Activated CD8-positive, alpha-beta memory T cell treated with anti-CD3 and anti-CD28 coated beads for 1 hour (primary cell): ENCODE measurements at places on chromosomes 3 and 15.

DNA sequence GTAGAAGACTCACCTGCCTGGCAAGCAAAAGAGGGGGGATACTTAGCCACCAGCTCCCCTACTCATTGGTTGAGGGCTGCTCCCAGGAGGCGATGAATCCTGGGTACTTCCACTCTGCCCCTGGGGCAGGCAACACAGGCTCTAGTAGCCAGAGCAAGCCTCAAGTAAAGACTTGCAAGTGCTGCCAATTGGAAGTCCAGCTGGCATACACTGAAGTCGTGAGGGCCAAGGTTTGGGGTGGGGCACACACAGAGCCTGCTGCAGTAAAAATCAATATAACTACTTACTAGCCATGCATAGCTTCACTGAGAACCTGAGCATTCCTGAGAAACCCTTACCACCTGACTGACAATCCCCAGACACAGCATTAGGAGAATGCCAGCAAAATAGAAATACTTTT is 123.0 kb upstream of the EIF1B start:
- DNase-seq: no peak

- DNase-seq: no peak
These were observed 25.8 kb downstream of the DYNC1LI1 start for GRCh38 chr3:32544894-32545293.

GRCh38 chr3:11775493-11775892 is 71.2 kb downstream of the TAMM41 start:
- DNase-seq: no peak

DNA sequence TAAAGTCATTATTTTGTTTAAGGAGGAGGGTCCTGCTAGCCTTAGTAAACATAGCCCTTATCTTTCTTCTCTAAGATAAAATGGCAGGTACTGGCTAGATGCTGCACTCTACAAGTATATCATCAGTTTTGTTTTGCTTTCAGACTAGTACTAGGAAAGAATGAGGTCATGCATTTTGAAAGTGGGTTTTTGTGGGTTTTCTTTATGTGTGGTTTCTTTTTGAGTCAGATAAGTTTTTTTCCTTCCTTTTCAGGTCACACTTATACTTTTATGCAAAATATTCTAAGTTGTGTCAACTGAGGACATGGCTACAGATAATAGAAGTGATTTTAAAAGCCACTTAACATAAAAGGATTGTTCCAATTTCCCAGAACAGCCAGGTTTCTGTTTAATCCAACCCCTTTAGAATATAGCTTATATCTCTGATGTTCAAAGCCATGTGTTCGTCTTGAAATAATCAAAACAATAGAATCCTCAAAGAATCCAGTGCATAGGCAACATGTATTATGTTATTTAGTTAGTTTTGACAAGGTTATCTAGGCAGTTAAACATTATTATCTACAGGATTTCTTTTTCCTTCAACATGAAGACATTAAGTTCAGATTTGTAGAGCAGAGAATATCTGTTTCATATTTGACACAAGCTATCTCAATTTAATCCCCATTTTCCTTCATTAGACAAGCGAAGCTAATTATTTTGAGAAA is 406.2 kb downstream of the RBMS3 start:
- DNase-seq: no peak

- no peak for DNase-seq
These were observed 5.6 kb downstream of the SLC25A38 start for GRCh38 chr3:39388741-39389248.

DNA sequence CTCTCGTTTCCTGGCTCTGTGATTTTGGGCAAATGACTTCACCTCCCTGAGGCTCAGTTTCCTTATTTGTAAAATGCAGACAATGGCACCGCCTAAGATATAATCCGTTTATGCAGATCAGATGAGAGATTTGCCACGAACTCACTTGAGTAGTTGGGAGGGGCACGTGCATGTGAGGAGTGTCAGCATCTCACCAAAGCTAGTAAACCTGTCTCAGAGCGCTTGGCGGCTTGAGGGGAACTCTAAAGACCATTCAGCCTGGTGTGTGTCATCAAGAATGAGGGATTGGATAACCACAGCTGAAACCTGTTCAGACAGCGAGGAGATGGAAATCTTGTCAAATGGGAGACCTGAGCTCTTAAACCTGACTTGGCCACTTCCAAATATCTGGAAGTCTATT is 48.7 kb downstream of the BDH1 start:
- no peak for DNase-seq

DNA sequence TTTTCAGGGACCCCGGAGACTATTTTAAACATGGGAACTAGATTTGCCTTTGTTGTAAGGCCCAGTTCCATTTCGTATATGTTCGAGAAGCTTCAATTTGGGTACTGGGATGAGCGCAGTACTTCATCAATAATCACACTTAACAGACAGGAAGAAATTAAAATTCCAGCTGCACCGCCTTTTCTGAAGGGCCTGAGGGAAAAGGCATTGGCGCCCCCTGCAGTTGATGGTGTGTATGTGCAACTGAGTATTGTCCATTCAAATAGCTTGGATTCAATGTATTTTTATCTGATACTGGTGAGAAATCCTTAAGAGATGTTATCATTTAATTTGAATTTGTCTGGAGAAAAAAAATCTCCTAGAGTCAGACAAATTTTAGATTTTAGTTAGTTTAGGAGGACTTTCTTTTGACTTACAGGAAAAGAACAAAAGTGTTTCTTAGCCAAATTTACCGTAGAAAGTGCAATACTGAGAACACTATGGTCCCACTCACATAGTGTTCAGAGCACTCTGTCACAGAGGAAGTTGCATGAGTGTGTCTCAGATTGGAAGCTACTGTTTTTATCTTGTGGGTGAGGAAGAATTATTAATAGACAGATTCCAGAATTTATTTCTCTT is 5.4 kb upstream of the ALDH1A2 start:
- no peak for DNase-seq

DNA sequence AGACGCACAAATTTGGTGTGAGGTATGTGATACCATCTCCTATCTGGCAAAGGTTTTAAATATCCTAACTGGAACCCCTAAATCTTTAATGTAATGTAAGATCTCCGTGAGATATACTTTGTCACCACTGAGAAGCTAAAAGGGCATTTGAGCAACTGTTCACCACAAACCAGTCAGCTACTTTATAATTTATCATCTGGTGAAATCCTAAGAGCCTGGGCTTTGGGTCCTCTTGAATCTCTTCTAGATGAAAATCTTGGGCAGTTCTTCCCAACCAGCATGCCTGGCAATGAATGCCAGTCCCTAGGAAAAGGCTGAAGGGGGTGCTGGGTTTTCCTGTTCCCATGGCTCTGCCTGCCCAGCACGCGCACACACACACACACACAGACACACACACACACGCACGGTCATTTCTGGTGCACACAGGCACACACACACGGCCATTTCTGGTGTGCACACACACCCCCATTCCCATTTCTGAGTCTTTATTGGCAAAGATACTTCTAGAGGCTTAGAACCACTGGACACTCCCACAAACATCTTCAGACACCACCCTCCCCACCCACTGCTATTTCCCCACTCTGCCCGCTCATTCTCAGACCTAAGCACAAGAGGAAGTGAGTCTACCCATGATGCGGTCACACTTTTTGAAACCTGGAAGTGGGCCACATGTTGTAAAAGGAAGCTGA is 72.6 kb downstream of the MYO1E start:
- peak; percentile 25 for DNase-seq

DNA sequence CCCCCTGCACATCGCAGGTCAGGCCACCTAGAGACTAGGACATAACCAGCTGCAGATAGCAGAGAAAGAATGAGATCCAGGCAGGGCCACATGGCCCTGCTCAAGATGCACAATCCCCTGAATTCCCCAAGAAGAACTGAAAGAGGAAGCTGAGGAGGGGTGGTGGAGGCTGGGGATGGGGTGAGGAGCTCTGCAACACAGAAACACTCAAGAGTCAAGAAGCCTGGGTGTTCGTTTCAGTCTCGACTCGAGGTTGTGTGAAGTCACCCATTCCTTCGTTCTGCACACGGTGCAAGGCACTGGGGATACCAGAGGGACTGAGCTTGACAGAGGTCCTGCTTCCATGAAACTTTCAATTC is 62.0 kb downstream of the TLE3 start:
- DNase-seq: no peak

DNA sequence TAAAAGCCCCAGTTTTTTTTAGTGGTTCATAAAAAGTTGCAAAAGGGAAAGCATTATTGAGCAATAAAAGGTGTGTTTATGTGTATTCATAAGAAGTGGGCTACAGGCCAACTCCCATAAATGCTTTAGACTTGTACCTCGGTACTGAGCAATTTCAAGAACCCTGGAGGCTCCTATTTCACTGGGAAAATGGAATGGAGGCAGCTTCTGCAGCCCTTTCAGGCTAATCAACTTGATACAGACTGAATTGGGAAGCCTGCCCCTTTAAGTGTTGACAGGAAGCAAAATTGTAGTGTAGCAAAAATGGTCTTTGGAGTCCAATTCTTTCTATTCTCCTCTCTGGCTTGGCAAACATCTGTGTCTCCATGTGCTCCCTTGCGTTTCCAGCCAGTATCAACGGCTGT is 118.8 kb downstream of the ECT2 start:
- no peak for DNase-seq

GRCh38 chr3:126389112-126389793 is 5.5 kb upstream of the CFAP100 start:
- DNase-seq: no peak

GRCh38 chr3:3636815-3637214 is 162.4 kb upstream of the LRRN1 start:
- no peak for DNase-seq

GRCh38 chr15:84991014-84991712 is 9.5 kb downstream of the PDE8A start:
- DNase-seq: no peak

GRCh38 chr3:154898443-154898842 is 181.7 kb upstream of the MME start:
- DNase-seq: no peak

GRCh38 chr3:196246612-196247308 is 30.4 kb downstream of the SLC51A start:
- DNase-seq: no peak

GRCh38 chr3:174046311-174046710 is 648.8 kb downstream of the NLGN1 start:
- no peak for DNase-seq

DNA sequence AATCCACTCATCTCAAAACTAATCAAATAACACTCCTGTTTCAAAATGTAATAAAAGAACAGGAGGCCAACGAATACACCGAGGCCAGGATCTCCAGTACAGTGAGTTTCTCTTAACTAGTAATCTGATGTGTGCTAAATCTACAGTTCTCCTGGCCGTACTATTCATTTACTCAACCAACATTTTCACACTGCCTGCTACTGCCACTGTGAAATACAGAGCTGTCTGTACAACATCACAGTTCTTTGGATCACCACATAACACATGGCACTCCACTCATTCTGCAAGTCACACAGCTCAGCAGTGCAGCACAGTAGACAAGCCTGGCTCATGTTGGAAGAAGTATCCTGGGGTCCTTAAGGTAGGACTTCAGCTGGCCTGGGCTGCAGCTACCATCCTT is 21.9 kb downstream of the RIOX2 start:
- DNase-seq: no peak

DNA sequence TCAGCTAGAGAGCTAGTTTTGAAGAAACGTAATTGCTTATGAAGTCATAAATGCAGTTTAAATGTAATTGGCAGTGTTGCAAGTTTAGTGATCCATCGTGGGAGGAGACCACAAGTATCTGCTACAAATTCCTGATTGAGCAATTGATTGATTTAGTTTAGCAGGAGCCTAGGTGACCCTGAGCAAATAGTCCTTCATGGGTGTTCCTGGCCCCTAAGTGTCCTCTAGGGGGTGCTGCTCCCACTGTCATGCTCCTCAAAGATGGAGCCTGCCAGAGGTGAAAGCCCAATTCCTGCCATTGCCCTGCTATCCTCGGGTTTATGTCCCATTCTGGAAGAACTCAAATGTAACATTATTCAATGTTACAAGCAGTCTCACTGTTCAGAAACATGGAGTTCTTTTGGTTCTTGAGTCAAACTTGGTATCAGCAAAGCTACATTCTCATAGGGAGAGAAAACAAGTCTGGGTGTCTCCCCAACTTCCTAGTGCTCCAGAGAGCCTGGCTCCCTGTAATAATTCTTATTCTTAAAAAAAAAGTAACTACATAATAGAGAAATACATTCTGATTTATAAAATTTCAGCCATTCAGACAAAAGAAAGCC is 29.8 kb upstream of the SENP5 start:
- peak; percentile 41 for DNase-seq

- DNase-seq: no peak
These were observed 60.5 kb downstream of the IGF2BP2 start for GRCh38 chr3:185764163-185764979.

- no peak for DNase-seq
These were observed 966.9 kb upstream of the NR2F2 start for GRCh38 chr15:95363646-95364045.

DNA sequence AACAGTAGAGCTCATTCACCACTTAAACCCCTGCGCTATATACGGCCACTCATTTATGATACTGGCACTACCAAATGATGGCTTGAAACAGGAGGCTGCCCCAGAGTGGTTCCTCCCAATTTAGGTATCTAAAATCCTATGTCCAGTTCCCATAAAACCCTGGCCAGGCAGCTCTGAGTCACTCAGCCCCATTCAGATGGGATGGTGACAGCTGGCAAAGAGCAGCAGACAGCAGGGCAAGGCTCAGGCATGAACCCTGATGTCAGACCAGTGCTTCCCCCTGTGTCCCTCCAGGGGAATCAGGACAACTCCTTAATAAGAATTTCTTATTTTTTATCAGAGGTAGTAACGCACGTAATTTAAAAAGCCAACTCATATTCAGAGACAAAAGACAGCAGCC is 77.2 kb upstream of the RNU6-1 start:
- no peak for DNase-seq

DNA sequence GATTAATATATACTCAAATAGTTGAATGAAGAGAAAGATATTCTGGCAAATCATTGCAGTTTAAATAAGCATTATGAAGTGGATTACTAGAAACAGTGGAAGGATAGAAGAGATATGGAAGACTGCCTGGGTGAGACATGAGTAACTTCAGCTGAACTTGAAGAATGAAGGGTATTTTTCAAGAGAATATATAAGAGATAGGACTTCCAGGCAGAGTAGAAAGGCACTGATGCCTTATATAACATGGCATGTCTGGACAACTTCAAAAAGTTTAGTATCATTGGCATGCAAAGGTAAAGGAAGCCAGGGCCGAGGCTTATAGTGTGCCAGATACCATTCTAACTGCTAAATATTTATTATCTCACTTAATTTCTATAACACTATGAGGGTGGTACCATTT is 126.5 kb upstream of the SLC7A14 start:
- no peak for DNase-seq

GRCh38 chr3:55305696-55306485 is 181.2 kb downstream of the WNT5A start:
- no peak for DNase-seq

- DNase-seq: no peak
These were observed 26.0 kb downstream of the POC1A start for GRCh38 chr3:52128118-52128683.
